ENCODE measurements at places on chromosomes 1 and 21.

GRCh38 chr1:48471691-48472576 lies at the start of gene SPATA6:
Gene SPATA6, minus strand, starts transcription at chr1:48472204. Its CDS starts 196 bp downstream, at chr1:48472008.
- DNase-seq = peak; percentile 96

DNA sequence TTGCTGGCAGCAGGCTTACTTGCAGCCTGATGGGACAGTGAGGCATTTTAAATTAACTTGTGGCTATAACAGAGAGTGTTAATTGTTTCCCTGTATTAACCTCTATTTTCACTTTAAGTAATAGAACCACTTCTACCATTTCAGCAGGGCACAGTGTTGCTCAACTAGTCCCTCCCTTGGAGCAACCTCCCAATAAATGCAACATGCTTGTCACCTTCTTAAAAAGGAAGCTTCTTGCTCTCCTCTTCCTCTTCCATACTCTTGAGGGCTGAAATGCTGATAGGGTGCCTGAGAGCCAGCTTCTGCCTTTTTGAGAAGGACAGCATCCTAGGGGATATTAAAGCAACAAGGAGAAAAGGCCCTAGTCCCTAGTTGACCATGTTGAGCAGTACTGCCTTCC lies 52.1 kb downstream of the C4BPA start:
- no peak for DNase-seq

GRCh38 chr1:105243411-105243810 lies 1493.7 kb downstream of the AMY1C start:
- no peak for DNase-seq

GRCh38 chr1:162256287-162256686 lies 120.4 kb downstream of the SPATA46 start:
- no peak for DNase-seq

All from stimulated activated CD4-positive, alpha-beta T cell treated with anti-CD3 and anti-CD28 coated beads, Interleukin-2, amount 100 ng/mL, for 4 hours (primary cell).